ENCODE measurements at places on chromosomes 3 and 15. TPM values are rescaled to one million over a fixed set of nuclear protein-coding genes. Genes with fewer than 3 reads are reported as not detected.

DNA sequence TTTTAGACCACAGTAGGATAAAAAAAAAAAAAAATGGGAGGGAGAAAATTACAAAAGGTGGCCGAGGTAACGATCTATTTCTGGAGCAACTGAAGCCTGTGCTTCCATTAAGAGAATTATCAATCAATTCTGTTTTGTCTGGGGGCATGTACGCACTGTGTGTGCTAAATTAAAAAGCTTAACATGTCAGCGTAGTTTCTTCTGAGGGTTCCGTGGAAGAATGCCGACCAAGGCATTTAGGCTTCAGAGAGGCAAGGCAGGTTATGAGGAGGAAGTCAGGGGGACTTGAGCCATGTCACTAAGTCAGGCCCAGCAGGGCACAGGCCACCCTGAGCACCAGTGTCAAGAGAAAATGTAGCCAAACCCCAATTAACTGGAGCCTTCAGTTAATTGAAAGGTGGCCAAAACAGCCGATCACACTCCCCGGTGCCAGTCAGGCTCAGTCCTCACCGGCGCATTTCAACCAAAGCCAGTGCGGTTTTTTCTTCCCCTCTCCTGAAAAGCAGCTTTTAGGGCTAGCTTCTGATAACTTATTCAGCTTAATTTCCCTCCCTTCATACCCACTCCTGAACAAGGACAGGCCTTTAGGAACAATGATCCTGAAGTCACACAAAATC, 113.9 kb downstream of the MEGF11 start:
- no peak for DNase-seq

GRCh38 chr3:169772305-169772896, 795 bp upstream of the MYNN start:
- DNase-seq, result peak; percentile 76

DNA sequence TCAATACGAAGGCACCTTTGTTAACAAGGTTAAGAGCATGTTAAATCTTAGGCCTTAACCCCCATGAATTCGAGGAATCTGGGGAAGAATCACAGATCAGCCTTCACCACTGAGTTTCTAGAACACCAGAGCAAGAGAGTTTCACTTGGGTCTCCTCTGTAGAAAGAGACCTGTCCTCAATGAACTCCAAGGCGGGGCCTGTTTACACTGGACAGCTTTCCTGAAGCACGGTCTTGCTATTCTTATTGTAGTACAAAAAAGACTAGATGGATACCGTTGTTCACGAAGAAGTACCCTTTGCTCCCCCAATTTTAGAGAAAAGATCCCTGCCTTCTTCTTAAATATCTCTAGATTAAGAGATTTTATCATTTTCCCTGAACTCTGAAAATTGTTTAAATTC, 64.9 kb downstream of the USF3 start:
- DNase-seq, result no peak

DNA sequence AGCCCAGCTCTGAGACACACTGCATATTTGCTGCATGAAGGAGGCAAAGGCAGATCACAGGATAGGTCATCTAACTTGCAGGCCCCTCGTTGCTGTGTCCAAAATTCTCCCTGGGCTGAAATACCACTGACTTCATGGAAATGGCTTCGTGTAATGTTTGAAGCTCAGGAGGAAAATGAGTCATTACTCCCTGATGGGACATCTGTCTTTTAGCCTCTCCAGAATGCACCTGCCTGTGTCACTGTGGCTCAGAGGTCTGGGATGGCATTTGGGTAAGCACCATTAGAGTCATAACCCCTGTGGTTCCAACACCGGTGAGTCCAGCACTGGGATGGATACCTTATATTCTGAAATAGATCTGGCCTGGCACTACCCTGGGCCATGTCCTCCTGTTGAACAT, 51.5 kb downstream of the IL12A start:
- DNase-seq, result no peak

The XCR1 gene
- 0.29 TPM for total RNA-seq

The CEMIP gene
- 0.63 TPM for total RNA-seq

GRCh38 chr3:35617370-35617769, 22.0 kb upstream of the ARPP21 start:
- no peak for DNase-seq

DNA sequence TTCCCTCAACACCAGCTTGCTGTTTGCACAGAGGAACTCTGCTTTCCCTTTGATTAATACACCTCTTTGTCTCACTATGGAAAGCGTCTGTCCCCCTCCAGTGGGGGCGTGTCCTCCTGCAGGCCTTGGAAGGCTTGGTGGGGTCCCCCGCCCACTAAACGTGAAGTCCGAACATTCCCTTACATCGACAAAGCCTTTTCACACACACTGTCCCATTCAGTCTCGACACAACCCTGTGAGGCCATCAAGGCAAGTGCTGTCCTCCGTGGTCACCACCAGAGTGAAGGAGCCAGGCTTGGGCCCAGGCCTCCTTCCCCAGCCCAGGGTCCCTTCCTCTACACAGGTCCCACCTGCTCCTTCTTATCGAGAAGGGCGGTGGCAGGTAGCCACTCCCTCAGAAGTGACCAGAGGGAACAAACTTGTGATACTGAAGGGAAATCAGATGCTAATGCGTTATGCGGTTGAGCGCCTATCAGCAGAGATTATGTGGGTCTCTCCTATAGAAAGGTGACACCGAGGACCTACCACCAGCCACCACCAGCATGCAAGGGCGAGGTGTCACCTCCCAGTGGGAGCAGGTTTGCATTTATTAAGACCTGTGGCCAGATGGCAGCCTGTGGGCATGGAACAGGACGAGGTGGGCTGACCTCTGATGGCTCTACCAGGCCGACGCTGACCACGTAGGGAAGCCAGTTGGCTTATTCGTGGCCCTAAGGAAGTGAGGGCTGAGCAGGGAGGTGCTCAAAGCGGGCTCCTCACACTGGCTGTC, 6.6 kb downstream of the NRROS start:
- no peak for DNase-seq

GRCh38 chr3:50350213-50350526, 405 bp downstream of the NPRL2 start:
- DNase-seq, result no peak

GRCh38 chr15:75759416-75760130, 46.9 kb upstream of the CSPG4 start:
- no peak for DNase-seq

DNA sequence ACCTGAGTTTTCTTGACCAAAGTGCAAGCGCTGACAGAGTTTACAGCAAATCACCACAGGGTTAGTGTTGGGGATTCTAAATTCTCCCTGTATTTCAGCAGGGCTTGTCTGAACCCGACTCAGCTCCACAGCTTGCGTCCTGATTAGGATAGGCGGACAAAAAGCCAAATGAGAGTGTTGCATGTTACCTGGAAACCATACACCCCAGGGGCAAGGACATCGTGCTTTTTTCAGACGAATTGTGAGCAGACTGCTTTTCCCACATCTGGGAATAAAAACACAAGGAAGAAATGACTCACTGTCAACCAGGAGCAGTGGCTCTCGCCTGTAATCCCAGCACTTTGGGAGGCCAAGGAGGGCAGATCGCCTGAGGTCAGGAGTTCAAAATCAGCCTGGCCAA, 3.0 kb downstream of the DZIP1L start:
- no peak for DNase-seq

GRCh38 chr3:51384055-51384725, 901 bp upstream of the MANF start:
- DNase-seq, result no peak

GRCh38 chr3:171108066-171108465, 81.5 kb upstream of the SLC2A2 start:
- DNase-seq, result no peak

The SSR3 gene
- total RNA-seq, result 125 TPM

GRCh38 chr3:48451270-48451669, 4.7 kb downstream of the ATRIP start:
- no peak for DNase-seq

The METTL6 gene
- 10.1 TPM for total RNA-seq

Measured in mucosa of descending colon (tissue), 3 donors.